ENCODE measurements at places on chromosomes 6 and 20. TPM values are rescaled to one million over a fixed set of nuclear protein-coding genes. Genes with fewer than 3 reads are reported as not detected.

GRCh38 chr6:6366803-6367202 lies 46.3 kb upstream of the F13A1 start:
- no peak for DNase-seq

DNA sequence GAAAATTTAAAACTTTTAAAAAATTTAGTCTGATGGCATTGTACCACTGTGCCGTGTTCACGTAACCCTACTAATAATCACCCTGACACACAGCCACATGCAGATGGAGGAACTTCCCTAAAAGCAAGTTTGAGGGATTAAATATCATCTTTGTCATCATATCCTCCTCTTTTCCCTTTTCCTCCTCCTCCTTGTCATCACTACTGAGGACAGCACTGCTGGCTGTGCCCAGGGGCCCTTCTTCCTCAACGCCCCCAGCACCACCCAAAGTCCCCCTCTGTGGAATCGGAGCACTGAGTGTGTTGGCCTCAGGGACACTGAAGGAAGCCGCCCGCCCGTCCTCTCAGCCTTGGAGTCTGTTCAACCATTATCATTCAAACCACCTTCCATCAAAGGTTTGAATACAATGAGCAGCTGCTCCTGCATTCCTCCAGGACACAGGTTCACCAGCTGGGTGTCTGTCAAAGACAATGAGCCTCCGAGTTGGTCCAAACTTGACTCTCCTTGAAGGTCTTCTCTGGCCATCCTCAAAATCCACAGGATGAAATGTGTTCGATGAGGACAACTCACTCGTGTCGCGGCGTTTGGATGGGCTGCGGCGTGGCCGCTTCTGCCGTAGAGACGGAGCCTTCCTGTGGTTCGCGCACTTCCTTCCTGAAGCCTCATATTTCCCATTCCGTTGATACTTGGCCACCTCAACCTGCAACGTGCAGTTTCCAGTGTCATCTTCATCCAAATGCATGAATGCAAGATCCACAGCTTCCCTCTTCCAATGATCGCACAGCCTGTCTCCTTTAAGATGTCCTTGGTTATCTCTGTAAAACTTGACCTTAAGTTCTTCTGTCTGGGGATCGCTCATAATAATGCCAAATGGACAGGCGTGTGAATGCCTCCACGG lies 23.3 kb downstream of the NQO2 start:
- peak; percentile 28 for DNase-seq

DNA sequence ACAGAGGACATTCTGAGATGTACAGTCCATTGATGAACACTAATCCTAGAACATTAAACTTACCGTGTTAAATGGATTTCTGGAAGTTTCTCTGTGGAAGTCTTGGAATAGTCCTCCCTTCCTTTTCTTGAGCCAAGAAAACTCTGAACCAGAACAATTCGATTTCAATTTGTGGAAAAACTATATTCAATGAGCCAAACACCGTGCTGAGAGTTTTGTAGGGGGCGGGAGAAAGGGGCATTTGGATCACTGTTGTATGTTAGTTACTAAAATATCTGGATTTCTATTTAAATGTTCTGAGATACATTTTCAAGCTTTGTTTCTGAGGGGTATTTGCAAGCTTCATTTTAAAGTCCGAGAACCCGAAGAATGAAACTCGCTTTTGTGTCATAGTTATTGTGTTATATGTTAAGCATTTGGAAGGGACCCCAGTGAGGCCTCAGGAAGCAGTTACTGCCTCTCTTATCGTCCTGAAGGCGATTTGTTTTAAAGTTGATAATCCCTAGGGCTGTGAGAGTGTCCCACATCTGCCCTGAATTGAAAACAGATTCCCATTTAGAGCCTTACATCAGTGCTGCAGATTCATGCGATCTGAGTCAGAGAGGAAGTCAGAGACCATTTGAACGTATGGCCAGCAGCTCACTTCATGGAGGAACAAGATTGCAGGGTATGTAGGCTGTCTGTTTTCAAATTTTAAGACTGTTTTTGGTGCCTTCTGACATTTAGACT lies 70.8 kb upstream of the SASH1 start:
- DNase-seq = peak; percentile 77

The SLC24A3 gene
- total RNA-seq = not detected
